ENCODE measurements at places on chromosomes 1 and 21.

DNA sequence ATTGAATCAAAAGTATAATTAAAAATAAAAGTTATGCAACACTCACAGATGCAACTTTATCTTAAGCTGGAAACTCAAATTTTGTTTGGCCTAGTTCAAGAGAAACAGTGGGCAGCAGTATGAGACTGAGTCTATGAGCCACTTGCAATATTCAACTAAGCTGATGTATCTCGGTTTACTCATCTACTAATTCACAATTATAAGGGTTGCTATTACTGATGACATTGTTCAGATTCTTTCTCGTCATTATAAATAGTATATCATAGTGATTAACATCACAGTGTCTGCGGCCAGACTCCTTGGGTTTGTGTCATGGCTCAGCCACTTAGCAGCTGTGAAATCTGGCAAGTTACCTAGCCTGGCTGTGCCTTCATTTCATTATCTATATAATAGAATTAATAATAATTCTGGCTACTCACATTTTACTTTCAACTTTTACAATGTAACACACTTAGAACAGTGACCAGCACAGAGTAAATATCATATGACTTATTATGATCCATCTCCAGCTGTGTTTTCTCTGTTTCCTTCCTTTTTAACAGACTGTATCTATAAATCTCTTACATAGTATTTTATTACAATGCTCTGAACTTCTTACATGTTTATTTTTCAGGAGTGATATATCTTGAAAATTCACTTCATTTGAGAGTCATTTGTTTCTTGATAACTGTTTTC lies 194.3 kb upstream of the RGS18 start:
- DNase-seq: peak; percentile 22

DNA sequence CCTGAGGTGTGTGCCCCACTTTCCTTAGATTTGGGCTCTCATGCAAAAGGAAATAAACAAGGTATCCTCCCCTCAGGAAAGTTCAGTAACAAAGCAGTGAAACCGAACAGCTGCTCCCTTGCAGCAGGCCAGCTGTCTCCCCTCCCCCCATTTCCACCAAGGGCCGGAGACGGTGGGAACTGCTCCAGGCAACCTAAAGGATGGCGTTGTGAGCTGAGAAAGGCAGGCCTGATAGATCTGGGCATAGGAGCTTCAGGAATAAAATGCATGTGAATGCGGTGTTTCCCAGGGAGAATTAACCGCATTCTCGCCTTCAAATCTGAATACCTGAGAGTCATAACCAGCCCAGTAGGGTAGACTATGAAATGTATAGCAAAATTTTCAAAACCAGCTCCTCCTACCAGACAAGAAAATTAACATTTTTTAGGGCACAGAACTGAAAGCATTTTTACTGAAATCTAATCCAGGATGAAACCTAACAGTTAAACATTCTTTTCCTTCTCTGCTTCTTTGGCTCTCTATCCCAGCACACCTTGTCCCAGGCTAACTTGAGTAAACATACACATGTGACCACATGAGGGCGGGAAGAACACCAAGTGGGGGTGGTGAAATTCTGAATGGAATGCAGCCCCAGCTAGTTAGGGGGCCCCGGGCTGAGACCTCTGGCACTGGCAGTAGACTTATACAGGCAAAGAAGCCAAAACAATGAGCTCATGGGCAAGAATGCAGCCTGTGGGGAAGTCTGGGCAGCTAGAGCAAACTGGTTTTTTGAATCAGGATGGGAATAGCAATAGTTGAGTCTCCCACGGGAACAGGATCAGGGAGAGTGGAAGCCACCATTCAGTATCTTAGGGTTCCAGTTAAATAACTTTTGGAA lies 11.5 kb downstream of the MCL1 start:
- DNase-seq: peak; percentile 99

DNA sequence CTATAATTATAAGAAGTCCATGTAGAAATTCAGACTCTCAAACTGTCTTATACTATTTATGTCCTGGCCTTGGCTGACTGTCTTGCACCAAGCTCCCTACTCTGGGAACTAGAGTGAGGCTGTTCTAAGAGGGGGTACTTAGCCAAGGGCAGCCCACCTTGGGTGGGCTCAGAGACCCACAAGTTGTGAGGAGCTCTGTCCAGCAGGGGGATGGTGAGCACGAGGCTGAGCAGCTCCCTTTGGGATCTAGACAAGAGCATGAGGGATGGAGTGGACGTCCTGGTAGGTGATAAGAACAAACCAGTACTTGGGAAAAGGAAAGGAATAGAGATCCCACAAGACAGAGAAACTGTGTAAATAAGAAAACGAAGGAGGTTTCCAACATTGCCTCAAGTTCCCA lies 127.1 kb upstream of the SLC44A3 start:
- DNase-seq: no peak

DNA sequence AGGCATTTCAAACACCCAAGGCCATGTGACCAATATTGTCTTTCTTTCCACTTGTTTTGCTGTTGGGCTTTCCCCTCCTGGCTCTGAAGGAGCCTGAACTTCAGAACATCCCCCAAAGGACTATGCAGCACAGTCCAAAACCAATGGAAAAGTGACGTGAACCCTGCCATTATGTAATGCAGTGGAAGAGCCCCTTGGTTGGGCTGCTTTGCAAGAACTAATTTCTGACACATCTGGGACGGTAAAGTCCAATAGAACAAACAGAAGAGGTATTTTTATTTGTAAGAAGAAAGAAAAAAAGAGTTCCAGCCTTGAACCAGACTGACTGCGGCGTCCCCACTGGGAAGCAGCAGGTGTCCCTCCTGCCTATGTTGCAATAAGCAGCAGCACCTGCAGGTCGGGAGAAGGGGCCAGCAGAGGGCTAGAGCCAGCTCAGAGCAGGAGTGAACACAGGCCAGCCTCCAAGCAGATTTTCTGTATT lies 116.7 kb downstream of the CDC7 start:
- peak; percentile 32 for DNase-seq

- DNase-seq: no peak
Measured at GRCh38 chr1:228017356-228018124, 10.7 kb downstream of the WNT3A start.
